ENCODE measurements at places on chromosomes 6 and 20. TPM values are rescaled to one million over a fixed set of nuclear protein-coding genes. Genes with fewer than 3 reads are reported as not detected.

GRCh38 chr6:47464052-47464451 is 13.5 kb upstream of the CD2AP start:
- H3K27ac ChIP-seq: no peak overlapping the region
- H3K4me3 ChIP-seq: no peak overlapping the region
- H3K36me3 ChIP-seq: no peaks in the 10 kb centered on the region

GRCh38 chr6:43020847-43021246 is 576 bp upstream of the RRP36 start:
- H3K27ac ChIP-seq: peak overlapping the region; percentile 71
- H3K27me3 ChIP-seq: no peaks in the 10 kb centered on the region
- H3K36me3 ChIP-seq: peaks cover 61% of the 10 kb centered on the region
- H3K4me1 ChIP-seq: peaks cover 26% of the 10 kb centered on the region
- DNase-seq: peak; percentile 51

Gene RNF39
- not detected for total RNA-seq

- peaks cover 81% of the 10 kb centered on the region for H3K36me3 ChIP-seq
- no peak overlapping the region for H3K27ac ChIP-seq
- H3K4me3 ChIP-seq: no peak overlapping the region
- DNase-seq: peak; percentile 31
Measured at GRCh38 chr6:30656513-30656912, 9.6 kb downstream of the C6orf136 start.

Gene VPS52
- 42.7 TPM for total RNA-seq

Measured in osteoblast (primary cell).